ENCODE measurements at places on chromosomes 3 and 15.

DNA sequence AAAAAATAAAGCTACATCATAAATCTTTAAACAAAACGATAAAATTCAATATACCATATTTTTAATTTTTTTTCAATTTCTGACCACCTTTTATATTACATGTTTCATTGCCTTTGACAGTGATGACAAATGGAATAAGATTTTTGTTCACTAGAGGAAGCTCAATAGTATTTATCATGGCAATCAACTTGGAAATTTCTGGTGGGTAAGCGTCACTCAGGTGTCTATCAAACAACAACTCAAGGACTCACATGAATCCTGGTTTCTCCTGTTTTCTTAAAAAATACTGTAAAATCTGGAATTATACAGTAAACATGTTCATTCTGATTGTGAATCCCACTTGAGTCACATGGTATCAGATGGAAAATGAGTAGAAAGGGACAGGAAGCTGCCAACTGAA is 782.2 kb downstream of the OTOL1 start:
- no peak for DNase-seq

- peak; percentile 41 for DNase-seq
These were observed 54.5 kb upstream of the ABHD10 start for GRCh38 chr3:111924283-111924682.

DNA sequence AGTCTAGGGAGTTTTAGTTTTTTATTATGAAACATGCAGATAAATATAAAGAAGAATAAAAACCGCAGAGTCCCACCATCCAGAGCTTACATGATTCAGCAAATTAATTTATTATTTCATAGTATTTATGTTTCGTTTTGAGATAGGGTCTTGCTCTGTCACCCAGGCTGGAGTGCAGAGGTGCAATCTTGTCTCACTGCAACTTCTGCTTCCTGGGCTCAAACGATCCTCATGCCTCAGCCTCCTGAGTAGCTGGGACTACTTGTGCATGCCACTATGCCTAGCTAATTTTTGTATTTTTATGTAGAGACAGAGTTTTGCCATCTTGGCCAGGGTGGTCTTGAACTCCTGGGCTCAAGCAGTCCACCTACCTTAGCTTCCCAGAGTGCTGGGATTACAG is 13.6 kb downstream of the RNF13 start:
- no peak for DNase-seq

DNA sequence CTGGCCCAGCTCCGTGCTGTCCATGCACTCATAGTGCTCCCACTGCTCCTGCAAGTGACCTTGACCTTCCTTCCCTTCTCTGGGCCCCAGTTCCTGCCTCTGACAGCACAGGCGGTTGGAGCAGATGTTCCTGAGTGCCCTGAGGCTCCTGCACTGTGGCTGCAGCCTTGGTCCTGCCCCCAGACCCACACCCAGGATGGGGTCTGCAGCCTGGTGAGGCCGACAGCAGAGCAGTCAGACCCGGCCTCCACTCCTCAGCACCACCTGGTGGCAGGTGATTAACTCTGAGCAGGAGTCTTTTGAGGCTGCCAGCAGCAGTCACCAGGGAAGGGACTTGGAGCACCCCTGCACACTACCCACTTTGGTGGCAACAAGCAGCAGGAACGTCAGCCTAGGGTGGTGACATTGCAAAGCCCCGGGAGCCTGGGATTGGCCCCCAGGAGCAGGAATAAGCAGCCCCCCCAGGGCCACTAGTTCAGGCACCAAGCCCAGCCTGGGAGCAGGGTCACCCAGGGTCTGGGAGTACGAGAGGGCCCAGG is 64.6 kb downstream of the CYP11A1 start:
- DNase-seq, result peak; percentile 57

GRCh38 chr15:80551348-80551747 is 143.8 kb upstream of the ABHD17C start:
- DNase-seq, result no peak

DNA sequence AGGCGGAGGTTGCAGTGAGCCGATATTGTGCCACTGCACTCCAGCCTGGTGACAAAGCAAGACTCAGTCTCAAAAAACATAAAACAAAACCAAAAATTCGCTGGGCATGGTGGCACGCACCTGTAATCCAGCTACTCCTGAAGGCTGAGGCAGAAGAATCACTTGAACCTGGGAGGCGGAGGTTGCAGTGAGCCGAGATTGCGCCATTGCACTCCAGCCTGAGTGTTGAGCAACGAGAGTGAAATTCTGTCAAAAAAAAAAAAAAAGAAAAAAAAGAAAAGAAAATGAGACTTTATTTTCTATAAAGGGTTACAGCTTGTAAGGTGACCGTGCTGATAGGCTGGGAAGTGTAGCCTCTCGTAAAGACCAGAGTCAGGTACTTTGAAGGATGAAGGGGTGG is 6.0 kb upstream of the HACD3 start:
- DNase-seq, result no peak

DNA sequence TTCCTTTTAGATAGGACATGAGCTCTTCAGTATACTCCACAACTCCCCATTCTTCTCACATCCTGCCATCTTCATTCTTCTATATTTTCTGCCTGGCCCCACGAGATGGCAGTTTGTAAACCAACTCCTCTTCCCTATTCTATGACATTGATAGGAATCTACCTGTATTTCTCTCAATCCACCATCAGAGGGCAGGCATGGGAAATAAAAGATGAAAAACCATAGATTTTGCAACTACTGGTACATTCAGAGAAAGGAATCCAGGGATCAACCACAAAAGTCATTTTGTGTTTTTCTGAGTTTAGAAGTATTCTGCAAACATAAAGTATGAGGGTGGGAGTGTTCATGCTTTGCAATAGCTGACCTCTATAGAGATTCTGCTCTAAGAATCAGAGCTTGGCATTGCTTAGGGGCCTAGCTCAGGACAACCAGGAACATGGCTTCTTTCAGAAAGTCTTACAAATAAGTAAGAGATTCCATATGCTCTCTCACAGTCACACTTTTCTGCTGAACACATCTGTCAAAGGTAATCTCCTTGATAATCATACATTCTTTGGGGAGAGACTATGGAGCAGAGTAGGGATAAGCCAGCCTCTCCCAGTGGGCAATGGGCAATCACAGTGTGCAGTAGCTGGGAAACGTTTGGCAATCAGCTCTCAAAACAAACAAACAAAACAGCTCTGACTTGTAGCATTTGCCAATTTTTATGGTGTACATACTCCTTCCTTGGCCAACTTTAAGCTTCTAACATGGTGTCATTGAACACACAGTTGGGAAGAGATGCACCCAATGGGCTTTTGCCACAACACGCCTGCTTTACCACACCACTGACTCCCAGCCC is 43.1 kb upstream of the SLC25A36 start:
- DNase-seq, result no peak
